ENCODE measurements at places on chromosomes 2 and 18.

GRCh38 chr2:134705861-134706586, 12.8 kb downstream of the TMEM163 start:
- no peak for DNase-seq

GRCh38 chr2:224023188-224023587, 15.9 kb downstream of the SERPINE2 start:
- no peak for DNase-seq

DNA sequence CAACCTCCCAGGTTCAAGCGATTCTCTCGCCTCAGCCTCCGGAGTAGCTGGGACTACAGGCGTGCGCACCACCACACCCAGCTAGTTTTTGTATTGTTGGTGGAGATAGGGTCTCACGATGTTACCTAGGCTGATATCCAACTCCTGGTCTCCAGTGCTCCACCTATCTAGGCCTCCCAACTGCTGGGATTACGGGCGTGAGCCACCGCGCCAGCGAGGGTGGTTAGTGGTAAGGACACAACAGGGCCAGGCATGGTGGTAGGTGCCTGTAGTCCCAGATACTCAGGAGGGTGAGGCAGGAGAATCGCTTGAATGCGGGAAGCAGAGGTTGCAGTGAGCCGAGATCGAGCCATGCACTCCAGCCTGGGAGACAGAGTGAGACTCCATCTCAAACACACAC, 26.6 kb upstream of the DUSP2 start:
- DNase-seq, result no peak

DNA sequence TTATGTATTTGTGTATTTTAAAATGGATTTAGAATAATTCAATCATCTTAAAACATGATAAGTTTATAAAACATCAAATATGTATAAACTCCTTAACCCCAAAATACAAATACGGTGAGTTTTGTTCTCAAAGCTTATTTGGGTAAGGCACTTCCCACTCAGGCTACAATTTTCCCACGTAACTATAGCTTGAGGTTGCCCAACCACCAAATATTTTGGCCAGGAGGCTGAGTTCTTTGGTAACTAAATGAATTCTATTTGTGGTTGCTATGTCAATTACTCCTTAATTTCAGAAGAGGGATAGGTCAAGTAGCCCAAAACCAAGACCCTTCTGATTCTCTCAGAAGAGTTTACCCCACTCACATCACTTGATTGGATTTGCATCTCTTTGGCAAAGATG, 70.4 kb downstream of the MYL12B start:
- DNase-seq, result no peak

DNA sequence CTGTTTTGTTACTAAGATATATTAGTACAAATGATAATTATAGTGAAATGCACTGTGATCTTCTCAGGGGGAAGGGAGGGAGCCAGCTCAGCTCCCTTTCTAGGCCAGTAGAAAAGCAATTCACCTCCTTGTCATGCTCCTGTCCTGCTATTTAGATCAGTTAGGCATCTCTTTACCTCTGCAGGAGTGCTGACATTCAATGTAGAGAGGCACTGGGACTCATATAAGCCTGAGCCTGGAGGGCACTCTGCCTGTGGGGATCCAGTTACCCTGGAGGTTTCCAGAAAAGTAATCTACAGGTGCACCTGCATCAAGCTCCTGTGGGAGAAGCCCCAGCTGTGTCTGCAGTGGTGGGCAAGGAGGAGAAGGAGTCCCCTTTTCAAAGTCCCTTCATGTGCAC, 277.0 kb downstream of the CPS1 start:
- DNase-seq, result no peak

- peak; percentile 46 for DNase-seq
These were observed 505.4 kb downstream of the PLCL1 start for GRCh38 chr2:198309673-198310280.

DNA sequence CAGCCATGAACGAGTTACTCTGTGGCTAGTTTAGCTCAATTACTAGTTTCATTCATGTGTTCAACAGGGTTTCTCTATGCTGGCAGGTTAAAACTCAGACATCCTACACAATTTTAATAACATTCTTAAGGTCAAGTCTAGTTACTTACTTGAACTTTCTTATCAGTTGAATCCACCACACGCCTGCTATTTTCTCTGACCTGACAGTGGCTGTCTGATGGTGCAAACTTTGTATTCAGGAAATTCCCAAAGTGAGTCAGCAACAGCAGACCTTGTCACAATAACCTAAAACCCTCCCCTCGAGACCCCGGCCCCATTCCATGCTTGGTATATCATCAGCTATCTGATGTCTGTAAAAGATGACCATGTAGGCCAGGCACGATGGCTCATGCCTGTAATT, 20.8 kb upstream of the CIDEA start:
- DNase-seq, result no peak

GRCh38 chr2:240726876-240727275, 35.2 kb downstream of the AQP12A start:
- no peak for DNase-seq

DNA sequence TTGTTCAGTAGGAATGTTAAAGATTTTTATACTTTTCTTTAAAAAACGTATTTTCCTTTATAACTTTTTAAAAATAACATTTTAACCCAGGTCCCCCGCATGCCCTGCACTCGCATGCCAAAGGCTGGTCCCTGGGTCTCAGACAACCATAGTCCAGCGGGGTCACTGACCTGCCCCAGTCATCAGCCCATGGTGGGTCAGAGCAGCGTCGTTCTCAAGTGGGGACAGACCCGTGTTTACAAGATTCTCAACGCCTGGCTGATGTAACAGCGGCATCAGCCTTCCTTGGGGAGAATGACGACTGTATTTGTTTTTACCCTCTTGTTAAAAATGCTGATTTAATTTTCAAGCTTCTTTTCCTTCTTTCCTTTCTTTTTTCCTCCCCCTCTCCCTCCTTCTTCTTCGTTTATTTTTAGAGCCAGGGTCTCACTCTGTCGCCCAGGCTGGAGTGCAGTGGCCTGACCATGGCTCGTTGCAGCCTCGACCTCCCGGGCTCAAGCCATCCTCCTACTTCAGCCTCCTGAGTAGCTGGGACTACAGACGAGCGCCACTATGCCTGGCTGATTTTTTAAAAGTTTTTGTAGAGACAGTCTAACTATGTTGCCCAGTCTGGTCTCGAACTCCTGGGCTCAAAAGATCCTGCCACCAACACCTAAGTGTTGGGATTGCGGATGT, 1.0 kb upstream of the EFHD1 start:
- no peak for DNase-seq

DNA sequence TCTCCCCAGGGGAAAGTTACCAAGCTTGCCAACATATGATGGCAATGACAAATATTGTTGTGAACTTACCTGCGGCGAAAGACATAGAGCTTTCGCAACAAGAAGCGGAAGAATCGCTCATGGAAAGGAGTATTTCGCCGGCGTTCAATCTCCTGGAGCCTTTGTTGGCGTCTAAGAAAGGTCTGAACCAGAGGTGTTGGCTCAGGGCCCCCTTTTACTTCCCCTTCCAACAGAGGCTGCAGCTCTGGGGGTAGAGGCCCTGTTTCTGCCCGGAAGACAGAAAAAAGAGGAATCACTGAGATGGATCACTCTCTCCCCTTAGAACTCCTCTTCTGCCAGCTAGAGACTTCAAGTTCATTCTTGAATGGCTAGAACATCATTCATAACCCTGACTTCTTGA, 10.8 kb downstream of the GGCX start:
- no peak for DNase-seq

DNA sequence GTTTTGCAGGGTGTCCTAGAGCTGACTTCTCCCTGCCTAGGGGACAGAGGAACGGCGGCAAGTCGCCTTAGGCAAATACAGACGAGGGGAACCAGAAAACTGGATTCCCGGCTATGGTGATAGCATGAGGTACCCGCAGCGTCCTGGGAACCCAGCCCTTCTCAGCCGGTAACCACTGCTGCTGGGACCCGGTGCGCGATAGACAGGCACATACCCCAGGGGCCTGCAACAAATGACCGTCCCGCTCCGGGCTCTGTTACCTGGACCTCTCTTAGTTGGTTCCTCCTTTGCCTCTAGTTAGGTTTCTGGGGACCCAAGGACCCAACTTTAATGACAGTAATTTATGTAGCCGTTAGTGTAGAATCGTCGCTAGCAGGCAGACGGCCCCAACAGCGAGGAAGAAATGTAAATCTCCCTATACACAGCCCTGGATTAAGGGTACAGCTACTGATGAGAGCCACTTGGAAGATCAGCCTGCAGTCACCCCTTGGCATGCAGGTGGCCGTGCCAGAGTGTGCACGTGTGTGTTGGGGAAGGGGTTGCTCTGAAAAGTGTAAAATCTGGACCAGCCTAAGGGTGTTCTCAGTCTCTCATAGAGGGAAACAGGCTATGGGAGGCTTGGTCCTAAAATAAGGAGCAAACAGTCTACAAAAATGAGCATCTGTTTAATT, 819 bp upstream of the SERPINE2 start:
- DNase-seq, result no peak

GRCh38 chr18:5286525-5286924, 9.0 kb downstream of the ZBTB14 start:
- no peak for DNase-seq

GRCh38 chr2:205696927-205697441, 14.7 kb downstream of the NRP2 start:
- DNase-seq, result no peak

GRCh38 chr2:27057184-27057583, 5.7 kb downstream of the AGBL5 start:
- DNase-seq, result no peak
